ENCODE measurements at places on chromosomes 13 and 19. TPM values are rescaled to one million over a fixed set of nuclear protein-coding genes. Genes with fewer than 3 reads are reported as not detected.

DNA sequence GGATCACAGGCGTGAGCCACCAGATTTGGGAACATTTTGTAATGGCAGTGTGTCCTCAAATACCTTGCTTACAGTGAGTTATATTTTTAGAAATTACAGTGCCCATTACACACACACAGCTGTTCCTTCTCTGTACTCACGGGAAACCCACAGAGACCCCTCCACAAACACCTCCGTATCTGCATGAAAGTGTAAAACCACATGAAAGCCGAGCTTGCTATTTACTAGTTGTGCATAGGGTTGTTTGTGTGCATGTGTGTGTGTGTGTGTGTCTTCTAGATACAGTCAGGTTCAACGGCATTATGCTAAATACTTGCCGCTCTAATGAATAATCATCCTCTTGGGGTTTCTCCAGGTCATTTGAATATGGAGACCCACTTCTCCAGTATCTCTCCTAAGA lies 22.3 kb upstream of the LILRA2 start:
- no peak for DNase-seq

DNA sequence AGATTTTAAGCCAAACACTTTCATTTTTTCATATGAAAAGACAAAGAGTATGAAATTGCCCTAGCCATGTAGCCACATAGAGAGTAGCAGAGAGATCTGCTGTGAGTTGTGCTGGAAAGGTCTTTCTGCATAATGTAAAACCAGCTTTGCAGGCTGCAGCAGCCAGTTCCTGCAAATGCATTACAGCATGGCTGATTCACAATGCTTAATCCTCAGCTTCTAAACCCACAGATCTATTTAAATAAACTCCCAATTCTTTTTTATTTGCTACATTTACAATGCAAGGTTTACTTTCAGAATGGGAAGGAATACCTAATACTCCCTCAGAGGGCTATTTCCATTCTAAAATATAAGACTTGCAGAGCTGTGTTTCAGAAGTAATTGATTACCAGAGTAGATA lies 185.6 kb upstream of the STARD13 start:
- DNase-seq, result no peak

- DNase-seq, result no peak
Observed at GRCh38 chr13:98540476-98540875, 36.4 kb downstream of the STK24 start.

DNA sequence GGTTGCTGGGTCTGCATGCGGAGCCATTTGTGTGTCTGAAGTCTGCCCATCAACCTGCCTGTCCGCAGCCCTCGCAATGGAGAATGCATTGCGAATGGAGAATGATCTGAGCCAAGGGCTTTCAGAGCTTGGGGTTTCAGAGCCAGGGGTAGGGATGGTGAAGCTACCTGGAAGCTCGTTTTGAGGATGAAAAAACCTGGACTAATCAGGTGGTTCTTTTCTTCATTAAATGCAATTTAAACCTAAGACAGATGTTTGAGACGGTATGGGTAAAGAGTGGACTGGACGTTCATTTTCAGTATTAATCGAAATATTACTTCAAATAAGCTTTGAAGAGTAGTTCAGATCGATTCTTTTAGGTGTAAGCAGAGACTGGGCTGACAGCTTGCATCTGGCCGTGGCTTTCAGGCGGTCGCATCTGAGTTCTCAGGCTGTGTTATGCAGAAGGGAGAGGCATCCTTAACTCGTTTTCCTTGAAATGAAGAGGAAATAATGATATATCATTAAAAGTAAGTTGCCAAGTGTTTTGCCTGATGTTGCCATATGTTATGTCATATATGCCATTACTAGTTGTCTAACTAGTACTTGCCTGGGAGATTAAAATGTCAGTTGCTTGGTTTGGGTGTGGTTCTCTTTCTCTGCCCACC lies 801 bp downstream of the MCF2L start:
- DNase-seq, result no peak

DNA sequence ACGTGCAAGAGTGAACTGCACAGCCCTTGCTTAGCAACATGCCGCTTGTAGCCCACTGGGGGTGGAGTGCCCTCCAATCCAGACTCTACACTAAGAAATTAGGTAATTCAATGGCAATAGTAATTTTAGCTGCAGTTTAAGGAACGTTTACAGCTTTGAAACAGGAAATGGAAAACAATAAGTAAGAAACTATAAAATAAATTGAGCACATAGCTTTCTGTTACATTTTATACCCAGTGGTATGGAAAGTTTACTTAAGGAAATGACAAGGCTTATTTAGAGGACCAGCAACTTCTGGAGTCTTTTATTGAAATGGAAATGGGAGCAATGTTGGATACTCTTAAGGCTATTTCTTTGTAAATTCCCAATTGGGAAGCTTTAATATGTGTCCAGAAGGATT lies 373.2 kb downstream of the KCNRG start:
- no peak for DNase-seq

DNA sequence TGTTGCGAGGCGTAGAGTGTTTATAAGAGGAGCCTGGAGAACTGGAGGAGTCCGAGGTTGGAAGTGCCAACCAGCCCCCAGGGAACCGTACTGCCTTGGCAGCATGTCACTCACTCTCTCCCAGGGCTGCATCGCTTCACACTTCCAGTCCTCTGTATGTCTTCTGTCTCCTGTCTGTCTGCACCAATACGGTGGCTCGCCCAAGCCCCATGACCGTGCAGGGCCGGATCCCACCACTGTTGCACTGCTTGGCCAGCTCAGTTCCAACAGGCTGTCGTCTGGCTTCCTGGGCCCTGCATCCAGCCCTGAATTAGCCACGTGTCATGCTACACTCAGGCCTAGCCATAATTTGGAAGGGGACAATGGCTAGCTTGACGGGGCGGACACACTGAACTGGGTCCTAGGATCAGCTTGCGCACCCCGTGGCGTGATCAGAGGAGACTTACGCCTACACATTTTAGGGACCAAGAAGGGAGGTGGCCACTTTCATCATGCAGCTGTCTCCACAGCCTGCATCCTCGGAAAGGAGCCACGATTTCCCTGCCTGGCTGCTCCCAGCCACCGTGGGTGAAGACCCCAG lies 147.1 kb downstream of the URI1 start:
- no peak for DNase-seq

DNA sequence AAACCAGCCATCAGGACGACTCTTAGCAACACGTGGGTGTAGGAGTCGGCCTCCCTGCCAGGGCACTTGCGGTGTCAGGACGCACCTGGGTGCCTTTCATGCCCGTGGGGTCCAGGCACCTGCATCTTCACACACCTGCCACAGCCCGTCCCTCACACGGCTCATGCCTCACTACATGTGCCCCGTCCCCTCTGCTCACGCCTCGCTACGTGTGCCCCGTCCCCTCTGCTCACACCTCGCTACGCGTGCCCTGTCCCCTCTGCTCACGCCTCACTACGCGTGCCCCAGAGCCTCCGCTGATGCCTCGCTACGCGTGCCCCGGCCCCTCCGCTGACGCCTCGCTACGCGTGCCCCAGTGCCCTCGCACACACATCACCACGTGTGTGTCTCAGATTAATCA lies 58.0 kb upstream of the F7 start:
- DNase-seq, result no peak

GRCh38 chr19:46283771-46284170 lies 13.1 kb upstream of the HIF3A start:
- DNase-seq, result no peak

DNA sequence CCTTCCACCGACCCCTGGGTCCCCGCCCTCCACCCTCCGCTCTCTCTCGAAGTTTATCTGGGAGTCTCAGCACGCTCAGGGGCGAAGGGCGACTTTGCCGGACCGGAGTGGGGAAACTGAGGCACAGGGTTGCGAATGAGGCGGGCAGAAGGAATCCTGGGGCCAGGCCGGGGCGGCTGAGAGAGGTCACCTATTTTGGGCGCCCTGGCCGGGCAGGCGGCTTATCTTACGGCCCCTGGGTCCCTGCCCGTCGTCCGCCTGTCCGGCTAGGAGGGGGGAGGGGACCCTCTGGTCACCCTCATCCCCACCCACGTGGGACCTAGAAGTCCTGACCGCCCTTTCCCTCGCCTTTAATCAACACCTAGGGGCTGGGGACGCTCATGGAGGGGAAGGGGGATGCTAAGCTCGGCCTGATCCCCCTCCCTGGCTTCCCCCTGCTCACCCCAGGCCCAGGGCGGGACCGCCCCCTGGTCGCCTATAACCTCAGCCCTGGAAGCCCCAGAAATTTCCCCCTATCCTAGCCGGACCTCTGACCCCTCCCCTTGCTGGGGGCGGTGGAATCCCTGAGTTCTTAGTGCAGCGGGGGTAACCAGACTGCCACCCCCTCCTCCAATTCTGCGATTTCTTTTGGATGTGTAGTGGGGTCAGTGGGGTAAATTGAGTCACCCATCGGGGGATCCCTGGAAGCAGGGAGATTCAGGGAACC lies 556 bp downstream of the TRIP10 start:
- peak; percentile 75 for DNase-seq

DNA sequence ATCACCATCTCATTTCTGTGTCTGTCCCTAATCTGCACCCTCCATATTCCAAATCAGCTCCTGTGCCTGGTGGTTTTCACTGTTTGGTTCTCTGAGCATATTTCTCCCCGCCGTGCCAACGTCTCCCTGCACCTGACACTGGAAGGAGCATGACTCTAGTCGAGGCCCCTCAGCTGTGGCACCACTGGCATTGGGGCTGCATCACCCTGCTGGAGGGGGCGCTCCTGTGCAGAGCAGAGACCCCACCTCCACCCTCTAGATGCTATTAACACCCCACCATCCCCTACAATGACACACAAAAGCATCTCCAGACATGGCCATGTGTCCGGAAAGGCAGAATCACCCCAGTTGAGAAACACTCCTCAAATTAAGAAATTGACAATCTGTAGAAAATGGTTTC lies 20.8 kb downstream of the ZSCAN5C start:
- no peak for DNase-seq

DNA sequence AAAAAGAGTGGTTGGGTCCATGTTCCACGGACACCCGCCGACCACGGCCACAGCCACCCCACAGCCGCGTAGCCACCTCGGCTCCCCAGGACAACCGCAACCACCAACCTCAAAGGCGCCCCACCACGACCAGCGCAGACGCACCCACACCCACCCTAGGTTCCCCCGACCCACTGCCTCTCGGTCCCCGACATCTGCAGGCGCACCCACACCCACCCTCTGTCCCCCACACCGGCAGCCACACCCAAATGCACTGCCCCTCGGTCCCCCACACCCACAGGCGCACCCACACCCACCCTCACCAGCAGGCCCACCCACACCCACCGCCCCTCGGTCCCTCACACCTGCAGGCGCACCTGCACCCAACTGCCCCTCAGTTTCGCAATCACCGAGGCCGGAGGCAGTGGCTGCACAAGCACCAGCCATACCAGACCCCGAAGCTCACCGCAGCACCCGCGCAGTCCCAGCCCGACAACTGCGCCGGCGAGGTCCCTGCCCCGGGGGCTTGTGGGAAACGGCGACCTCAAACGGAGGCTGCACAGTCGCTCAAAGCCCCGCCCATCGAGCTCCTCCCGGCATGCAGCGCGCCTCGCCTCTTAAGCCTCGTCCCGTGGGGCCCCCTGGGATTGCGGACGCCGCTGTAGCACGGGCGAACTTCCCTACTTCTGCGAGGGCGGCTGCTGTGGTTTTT lies 18.3 kb downstream of the ZNF77 start:
- no peak for DNase-seq

The MCEMP1 gene
- not detected for total RNA-seq

The FFAR1 gene
- total RNA-seq, result 0.18 TPM

GRCh38 chr13:95893861-95894260 lies 159.3 kb downstream of the UGGT2 start:
- DNase-seq, result no peak

The NBEA gene
- total RNA-seq, result 6.7 TPM

The REEP6 gene
- total RNA-seq, result not detected

GRCh38 chr13:73662833-73663232 lies 471.4 kb downstream of the KLF12 start:
- DNase-seq, result no peak

The ZNF625 gene
- total RNA-seq, result 8.1 TPM

- DNase-seq, result no peak
Observed at GRCh38 chr13:30128591-30128990, 178.8 kb downstream of the KATNAL1 start.

GRCh38 chr13:38398711-38399493 lies 49.3 kb downstream of the UFM1 start:
- DNase-seq, result peak; percentile 11

DNA sequence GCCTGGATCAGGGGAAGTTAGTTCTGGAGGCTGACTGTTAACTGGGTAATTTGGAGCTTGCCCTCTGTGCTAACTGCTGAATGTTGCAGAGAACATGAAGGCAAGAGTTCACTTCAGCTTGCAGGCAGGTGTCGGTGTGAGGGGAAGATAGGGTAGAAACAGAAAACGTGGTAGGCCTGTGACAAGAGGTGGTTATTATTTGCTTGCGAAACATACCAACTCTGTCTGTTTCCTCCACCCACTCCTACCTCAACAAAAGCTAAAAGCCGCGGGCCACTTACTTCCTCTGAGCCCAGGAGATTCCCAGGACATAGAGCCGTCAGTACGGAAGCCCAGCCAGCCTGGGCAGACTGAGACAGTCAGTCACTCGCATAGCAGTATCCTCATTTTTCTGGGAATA lies 119.2 kb upstream of the ABCC4 start:
- DNase-seq, result no peak

The MAST1 gene
- total RNA-seq, result 33.9 TPM

DNA sequence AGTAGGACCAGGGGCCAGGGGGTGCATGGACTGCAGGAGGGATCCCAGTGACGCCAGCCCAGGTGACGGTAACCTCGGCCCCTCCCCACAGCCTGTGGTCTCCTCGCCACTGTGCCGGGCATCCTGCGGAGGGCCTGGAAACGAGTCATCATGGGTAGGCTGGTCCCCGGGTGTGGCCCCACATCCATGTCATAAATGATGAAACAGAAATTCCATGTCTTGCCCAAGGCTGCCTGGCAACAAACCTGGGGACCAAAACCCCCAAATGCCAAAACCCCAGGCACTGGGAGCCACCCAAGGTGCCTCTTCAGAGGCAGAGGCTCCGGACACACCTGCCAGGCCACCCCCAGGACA lies 20.9 kb downstream of the MAP2K2 start:
- DNase-seq, result no peak

- DNase-seq, result no peak
Observed at GRCh38 chr13:113777311-113778260, 18.6 kb downstream of the TMEM255B start.

- DNase-seq, result no peak
Observed at GRCh38 chr13:24213932-24214331, 53.4 kb downstream of the SPATA13 start.

DNA sequence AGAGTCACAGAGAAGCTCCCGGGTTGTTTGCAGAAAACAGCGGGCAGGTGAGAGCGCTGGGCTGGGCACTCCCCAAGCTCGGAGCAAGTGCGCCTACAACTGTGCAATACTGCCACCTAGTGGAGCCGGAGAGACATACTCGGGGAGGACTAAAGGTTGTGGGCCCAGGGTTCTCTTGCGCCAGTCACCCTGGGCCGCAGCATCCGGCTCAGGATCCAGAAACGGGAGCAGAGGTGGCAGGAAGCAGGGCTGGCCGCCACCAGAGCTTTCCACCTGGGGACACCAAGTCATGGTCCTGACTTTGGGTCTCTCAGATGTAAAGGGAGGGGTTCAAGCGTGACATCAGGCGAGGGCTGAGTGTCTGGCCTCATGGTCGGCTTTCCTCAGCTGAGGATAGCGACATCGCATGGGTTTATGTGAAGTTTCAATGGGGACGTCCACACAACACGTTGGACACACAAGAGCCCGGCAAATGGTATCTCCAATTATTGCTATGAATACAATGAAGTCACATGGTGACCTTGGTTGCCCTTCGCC lies 11.2 kb upstream of the KLK4 start:
- peak; percentile 75 for DNase-seq

The DMKN gene
- total RNA-seq, result 4.9 TPM

All from stomach (tissue), 19 donors.